ENCODE measurements at places on chromosomes 11 and 22. TPM values are rescaled to one million over a fixed set of nuclear protein-coding genes. Genes with fewer than 3 reads are reported as not detected.

DNA sequence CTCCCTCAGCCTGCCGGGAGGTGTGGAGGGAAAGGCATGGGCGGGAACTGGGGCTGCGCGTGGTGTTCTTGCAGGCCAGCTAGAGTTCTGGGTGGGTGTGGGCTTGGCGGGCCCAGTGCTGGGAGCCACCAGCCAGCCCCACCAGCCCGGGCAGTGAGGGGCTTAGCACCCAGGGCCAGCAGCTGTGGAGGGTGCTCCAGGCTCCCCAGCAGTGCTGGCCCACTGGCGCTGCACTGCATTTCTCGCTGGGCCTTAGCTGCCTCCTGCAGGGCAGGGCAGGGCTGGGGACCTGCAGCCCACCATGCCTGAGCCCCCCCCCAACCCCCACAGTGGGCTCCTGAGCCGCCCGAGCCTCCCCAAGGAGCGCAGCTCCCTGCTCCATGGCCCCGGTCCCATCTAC lies 304.2 kb downstream of the KCNA4 start:
- no peak for DNase-seq

- no peak for DNase-seq
These were observed 679 bp upstream of the SSH3 start for GRCh38 chr11:67302571-67303131.

DNA sequence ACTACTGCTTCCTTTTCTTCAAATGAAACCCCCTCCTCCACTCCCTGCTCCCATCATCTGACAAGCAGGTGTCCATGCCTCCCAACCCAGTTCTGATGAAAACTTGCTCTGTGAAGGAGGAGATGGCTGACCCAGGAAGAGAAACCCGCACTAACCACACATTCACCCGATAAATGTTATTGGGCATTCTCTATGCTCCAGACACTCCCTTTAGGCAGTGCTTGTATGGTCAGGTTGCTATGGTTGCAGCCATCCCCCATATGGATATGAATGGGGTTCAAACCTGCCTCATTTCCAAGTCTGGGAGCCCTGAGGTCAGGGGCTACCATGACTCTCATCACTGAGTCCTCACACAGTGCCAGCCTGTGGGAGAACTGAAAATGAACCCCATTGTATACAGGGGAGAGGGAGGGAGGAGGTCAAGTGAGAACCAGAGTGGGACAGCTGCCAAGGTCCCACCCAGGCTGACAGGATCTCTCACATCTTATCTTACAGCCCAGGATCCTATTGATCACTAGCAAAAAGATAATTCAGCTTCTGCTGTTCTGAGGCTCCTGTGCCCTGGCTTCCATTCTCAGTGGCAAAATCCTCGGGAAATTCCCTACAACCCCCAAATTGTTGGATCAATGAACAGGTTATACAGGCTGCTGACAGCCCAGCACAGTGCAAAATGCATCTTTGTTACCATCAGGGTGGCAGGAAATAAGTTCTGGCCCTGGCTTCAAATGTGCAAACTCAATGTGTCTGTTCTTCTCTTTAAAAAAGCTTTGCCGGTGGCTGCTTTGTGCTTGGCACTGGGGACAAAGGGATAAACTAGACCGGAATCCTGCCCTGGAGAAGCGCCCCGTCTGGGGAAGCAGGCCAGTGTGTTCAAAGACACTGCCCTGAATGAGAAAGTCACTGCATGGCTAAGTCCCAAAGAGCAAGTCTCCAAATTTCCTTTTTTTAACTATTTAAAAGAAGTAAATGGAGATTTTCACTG lies 22.7 kb upstream of the ACER3 start:
- DNase-seq, result no peak

DNA sequence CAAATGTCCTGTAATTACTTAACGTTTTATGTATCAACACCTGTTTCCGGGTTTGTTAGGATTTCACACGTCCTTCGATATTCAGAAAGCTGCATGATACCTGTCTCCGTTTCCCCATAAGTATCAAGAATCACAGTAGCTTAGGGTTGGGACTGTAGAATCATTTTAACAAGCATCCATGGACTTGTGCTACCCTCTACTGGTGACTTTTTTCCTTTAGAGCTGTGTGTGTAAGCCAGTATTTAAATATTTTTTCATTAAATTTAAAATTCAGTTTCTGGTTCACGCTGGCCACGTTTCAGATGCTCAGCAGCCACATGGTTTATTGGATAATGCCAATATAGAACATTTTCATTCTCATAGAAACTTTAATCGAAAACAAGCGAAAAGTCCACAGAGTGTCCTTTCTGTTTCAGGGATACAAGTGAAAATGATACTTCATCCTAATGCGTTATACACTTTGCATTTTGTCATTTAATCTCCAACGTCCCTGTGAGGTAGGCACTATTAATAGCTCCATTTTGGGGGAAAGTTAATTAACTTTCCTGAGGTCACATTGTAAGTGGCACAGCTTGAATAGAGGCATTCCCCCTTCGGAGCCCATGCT lies 61.5 kb upstream of the SLC25A18 start:
- peak; percentile 57 for DNase-seq

- no peak for DNase-seq
These were observed 52.3 kb downstream of the SC5D start for GRCh38 chr11:121344824-121345223.

DNA sequence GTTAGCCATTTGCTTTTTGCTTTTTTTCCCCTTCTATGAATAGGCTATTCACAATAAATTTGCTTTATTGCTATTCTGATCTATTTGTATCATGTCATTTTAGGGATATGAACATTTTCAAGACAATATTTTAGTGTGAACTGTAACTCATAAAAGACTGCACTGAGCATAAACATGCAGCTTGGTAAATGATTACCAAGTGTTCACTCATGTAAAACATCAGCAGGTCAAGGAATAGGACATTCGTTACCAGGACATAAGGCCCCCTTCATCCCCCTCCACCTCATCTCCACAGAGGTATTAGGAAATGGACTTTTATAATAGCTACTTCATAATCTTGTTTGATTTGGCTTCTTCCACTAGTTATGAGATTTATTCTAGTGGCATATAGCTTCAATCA lies 12.4 kb downstream of the NLRP14 start:
- peak; percentile 18 for DNase-seq

The JAML gene
- 2.9 TPM for polyA plus RNA-seq

The MS4A13 gene
- not detected for polyA plus RNA-seq

The MRGPRF gene
- 26.5 TPM for polyA plus RNA-seq

The MAML2 gene
- 28.0 TPM for polyA plus RNA-seq

All from right renal pelvis (tissue), 4 donors.